ENCODE measurements at places on chromosomes 3 and 15.

- DNase-seq: no peak
Measured at GRCh38 chr3:134055661-134056060, 25.9 kb upstream of the SLCO2A1 start.

DNA sequence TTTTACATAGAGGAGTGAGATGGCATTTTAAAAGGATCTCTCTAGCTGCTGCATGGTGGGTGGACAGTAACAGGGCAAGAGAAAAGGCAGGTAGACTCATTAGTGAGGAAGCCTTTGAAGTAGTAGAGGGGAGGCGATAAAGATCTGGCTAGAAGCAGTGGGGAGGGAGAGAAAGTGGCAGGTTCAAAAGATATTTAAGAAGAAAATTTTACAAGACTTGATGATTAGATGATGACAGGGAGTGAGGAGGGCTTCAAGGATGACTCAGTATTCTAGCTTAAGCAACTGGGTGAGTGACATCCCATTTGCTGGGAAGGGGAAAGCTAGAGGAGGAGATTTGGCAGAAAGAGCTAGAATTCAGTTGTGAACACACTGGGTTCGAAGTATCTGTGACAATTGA is 3.8 kb upstream of the BRPF1 start:
- no peak for DNase-seq

GRCh38 chr3:59128685-59129084 is 78.9 kb upstream of the CFAP20DC start:
- no peak for DNase-seq

DNA sequence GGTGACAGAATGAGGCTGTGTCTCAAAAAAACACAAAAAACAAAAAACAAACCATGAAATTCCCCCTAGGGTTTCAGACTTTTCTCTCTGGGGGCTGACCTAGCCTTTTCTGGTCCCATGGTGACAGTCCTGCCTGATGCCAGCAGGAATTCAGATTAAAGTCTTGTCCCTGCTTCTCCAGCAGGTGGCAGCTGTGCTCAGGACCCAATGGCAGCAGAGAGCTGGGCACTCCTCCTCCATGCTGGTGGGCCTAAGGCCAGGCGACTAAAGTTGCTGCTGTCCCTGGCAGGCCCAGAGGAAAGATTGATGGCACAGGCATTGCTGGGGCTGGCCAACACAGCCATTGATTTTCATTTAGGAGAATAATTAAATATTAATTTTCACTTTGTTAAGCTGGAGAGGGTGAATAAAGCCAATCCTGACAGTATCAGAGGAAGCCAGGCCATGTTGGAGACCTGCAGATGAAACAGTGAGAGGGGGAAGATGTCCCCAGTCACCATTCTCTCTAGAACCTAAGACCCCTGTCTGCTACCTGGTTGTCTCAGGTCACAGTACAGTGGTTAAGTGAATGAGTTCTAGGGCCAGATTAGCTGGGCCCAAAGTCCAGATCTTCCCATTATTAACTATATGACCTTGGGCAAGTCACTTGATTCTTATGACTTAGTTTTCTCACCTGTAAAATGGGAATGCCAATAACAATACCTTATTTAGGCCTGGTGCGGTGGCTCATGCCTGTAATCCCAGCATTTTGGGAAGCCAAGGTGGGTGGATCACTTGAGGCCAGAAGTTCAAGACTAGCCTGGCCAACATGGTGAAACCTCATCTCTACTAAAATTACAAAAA is 7.1 kb downstream of the CELF6 start:
- peak; percentile 67 for DNase-seq

GRCh38 chr15:68447209-68447608 is 15.2 kb upstream of the ITGA11 start:
- DNase-seq: no peak
